ENCODE measurements at places on chromosomes 16 and 17.

DNA sequence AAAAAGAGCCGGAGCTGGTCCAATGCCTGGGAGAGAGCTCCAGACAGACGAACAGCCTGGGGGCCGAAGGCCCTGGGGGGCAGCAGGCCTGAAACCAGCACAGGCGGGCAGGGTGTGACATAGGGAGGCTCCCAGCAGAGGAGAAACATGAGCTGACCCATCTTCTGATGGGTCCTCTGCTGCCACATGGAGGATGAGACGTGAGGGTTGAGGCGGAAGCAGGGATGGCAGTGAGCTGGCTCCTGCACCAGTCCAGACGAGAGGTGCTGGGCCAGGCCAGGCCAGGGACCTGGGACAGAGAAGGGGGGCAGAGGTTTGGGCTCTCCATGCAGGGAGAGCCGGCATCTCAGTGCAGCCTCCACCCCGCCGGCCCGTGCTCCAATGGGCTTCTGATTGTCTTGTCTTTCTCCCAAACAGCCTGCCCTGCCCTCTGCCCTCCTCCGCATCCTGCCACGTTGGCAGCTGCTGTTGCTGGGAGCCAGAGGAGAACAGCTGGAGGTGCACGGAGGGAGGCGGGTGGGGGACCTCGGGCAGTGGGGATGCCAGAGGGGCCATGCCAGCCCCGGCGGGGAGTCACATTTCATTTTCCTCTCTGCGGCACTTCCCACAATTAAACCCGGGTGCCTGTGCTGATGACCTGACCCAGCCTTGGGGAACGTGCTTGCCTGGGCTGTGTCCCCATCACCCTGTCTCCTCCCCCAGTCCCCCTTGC lies 139.1 kb upstream of the GSE1 start:
- peak; percentile 60 for DNase-seq

GRCh38 chr17:27266228-27266627 lies 27.7 kb upstream of the WSB1 start:
- DNase-seq, result no peak

DNA sequence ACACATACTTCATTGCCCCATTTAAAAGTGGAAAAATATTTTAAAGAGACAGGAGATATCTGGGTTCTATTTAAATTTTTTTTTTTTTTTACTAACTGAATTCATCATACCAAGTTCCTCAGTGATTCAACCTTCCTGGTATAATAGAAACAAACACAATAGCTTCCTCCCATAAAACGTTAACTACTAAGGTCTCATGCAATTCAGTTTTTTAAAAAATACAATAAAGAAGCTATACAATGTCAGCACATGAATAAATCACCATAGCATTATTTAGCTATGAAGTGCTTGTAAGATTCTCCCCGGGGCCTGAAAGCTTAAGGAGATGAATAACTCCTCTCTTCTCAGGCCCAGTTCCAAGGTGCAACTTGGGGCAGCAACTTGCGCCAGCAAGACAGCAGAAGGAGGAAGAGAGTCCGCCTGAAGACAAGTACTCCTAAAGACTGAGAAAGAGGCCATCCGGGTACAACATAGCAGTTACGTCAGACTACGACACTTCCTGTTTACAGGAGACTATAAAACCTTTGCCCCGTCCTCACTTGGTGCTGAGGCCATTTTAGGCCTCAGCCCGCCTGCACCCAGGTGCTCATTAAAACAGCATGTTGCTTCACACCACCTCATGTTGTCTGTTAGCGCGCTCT lies 81.5 kb downstream of the MYO1D start:
- no peak for DNase-seq

DNA sequence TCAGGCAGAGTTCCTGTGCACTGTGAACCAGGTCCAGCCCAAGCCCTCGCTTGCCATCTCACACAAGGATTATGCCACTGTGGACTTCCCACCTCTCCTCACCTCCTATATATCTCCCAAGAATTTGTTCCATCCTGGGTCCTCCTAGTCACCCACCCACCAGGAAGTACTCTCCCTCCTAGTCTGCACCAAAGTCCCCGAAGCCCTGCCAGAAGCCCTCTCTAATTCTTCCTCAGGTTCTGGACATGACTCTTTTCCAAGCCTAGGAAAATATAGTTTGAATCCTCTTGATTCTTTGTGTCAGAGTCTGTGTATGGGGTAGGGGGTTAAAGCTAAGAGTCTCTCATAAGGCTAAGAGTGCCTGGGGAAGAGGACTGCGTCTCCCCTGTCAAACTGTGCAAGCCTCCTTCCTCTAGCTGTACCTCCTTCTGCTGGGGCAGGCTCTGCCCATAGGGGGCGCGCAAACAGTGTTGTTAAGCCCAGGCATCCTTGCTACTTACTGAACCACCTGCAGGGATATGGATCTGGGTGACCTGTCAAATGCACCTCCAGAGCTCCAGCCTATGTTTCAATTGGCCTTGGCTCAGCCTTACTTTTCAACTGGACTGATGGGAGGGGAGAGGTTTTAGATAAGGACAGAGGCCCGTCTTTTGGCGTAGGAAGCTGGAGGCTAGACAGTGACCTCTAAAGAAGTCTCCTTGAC lies 16.6 kb upstream of the DLX4 start:
- peak; percentile 91 for DNase-seq

DNA sequence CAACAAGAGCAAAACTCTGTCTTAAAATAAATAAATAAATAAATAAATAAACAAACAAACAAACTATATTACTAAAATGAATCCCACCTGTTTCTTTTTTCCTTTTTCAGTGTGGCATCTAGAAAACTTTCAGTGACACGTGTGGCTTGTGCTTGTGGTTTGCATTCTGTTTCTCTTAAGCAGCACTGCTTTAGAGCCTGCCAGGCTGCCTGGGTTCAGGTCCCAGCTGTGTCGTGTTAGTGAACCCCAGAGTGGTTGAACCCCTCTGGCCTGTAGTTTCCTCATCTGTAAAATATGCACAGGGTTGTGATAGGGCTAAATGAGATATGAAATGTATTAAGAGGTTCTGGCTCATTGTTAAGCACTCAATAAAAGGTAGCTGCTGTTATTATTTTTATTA lies 12.1 kb upstream of the EPN3 start:
- DNase-seq, result no peak

GRCh38 chr17:48594538-48595277 lies 1.1 kb upstream of the HOXB5 start:
- DNase-seq, result no peak

DNA sequence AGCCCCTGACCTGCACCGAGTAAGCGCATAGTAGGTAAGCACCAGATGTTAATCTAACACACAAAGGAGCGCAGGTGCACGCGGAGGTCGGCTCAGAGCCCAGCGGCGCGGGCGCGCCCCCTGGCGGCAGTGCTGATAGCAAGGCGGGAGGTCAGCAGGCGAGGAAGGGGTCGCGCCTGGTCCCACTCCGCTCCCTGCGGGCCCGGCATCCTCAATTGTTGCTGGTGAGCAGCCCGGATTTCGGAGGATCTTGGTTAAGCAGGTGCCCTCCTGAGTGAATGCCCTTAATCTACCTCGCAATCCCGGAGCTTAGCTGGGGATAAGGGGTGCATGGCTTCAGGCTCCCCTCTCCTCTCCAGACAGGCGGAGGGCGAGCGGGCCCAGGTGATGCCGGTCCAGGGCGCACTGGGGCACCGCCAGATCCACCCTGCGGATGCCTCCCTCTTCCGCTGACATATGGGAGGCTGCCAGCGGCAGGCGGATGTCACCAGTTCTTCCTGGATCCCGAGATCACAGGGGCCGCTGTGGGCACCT lies 4.0 kb upstream of the WNT3 start:
- no peak for DNase-seq

- no peak for DNase-seq
Observed at GRCh38 chr16:977896-978295, 3.7 kb upstream of the SOX8 start.

DNA sequence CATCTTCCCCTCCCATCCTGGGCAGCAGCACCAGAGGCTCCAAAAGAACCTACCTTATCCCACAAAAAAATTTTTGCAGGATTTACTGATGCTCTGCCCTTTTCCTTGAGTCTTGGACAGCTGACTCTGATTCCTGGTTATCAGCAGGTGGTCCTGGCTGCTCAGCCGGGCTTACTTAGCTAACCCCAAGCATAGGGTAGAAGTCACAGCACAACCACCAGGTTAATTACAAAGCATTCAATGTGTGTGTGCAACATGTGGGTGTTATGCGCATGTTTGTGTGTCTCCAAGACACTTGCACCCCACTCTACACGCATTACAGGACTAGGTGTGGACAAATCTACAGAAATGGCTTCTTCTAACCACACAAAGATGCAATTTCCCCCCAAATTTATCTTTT lies 36.3 kb downstream of the PECAM1 start:
- no peak for DNase-seq

DNA sequence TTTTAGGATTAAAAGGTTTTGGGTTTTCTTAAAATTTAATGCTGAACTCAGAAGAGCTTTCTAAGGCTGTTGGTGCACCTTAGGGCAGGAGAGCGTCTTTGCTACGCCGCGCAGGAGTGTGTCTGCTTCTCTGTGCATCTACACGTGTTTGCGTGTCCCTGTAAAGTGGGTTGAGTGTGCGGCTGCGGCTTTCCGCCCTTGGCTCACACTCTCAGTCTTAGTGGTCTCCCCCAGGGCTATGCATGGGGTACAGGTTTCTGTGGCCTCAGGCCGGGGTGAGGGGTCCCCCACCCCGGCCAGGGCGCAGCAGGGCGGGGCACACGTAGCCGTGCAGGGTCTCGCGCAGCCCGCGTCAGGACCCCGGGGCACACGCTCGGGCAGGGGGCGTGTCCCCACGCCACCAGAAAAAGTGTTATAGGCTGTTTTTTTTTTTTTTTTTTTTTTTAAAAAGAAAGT lies 727 bp upstream of the TENT4B start:
- DNase-seq, result no peak

DNA sequence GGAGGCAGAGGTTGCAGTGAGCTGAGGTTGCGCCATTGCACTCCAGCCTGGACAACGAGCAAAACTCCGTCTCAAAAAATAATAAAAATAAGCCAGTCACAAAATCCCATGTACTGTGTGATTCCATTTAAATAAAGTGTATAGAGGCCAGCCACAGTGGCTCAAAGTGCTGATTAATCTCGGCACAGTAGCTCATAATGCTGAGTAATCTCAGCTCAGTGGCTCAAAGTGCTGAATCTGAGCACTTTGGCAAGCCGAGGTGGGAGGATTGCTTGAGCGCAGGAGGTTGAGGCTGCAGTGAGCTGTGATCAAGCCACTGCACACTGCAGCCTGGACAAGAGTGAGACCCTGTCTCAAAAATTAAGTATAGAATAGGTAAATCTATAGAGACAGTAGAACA lies 4.9 kb downstream of the TMED6 start:
- DNase-seq, result no peak

DNA sequence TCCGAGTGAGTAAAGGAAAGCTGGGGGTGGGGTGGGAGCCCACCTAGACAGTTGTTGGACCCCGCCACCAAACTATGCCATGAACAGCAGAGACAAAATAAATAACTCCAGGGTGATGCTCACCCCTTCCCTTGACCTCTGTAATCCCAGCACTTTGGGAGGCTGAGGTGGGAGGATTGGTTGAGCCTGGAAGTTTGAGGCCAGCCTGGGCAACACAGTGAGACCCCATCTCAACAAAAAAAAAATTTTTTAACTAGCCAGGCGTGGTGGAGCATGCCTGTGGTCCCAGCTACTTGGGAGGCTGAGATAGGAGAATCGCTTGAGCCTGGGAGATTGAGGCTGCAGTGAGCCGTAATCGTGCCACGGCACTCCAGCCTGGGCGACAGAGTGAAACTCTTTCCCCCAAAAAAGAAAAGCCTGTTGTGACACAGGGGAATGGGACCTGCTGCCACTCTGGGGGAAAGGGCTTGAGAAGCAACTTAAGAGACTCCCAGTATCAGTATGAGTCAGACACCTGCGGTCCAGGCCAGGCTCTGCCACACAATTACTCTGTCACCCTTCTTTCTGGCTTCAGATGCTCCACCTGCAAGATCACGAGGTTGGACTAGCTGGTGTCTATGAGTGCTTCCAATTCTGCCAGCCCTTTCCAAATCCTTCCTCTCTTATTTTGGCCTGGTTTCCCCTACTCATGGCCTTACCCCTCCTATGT lies 5.0 kb downstream of the SGCA start:
- DNase-seq, result no peak

DNA sequence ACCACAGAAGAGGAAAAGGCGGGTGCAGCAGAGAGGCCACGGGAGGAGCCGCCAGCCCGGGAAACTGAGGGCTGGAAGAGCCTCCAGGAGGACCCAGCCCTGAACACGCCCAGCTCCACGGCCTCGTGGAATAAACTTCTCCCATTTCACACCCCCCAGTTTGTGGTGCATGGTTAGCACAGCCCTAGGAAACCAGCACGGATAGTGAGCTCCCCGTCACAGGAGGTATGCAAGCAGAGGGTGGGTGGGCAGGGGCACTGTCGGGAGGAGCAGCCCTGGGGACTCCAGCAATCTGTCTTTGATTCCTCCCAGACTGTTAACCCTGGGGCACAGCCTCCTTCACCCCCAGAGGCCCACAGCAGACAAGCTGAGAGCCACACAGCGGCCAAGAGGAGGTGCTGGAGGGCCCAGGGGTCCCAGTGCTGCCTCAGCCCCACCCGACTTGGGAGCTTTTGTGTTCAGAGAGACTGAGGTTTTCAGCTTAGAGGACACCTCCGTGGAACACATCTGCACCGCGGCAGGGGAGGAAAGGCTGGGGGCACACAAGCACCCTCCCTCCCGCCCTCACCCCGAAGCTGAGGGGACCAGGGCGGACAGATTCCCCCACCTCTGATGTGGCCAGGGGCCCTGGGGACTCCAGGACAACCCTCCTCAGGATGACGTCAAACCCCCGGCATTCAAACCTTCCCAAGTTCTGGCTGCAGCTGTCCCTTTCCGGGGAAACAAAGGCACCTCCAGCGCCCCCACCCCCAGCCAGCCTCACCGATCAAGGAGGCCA lies 1.7 kb upstream of the IL17C start:
- DNase-seq, result no peak

- DNase-seq, result no peak
Observed at GRCh38 chr16:11057711-11058345, 113.5 kb downstream of the CLEC16A start.

DNA sequence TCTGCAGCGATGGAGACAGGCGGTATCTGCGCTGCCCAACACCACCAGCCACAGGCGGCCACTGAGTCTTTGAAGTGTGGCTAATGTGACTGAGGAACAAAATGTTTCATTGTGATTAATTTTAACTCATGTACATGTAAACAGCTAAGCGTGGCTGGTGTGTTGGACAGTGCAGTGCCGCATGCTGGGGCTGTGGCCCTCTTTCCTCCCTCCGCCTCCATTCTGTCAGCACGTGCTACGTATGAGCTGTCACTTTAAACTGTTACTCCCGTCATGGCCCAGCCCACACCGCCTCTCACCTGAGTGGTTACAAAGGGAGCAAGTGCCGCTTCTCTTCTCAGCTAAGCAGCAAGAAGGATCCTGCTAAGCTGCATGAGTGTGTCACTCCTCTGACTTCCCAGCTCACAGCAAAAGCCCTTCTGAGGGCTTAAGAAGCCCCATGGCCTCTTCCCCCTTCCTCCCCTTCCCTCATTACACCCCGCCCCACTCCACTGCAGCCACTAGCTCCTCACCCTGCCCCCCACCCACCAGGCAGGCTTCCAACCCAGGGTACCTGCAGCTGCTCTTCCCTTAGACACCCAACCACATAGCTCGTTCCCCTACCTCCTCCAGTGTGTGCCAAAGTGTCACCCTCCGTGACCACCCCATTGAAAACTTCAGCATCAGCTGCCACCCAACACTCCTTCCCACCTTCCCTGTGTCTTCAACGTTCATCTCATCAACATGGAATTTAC lies 15.0 kb downstream of the HASPIN start:
- DNase-seq, result peak; percentile 27

GRCh38 chr16:56607109-56607618 lies 1.2 kb upstream of the MT2A start:
- DNase-seq, result no peak

- DNase-seq, result no peak
Observed at GRCh38 chr17:31400481-31400950, 9.0 kb downstream of the RAB11FIP4 start.

- no peak for DNase-seq
Observed at GRCh38 chr17:80831491-80831890, 160.2 kb upstream of the CHMP6 start.

- DNase-seq, result no peak
Observed at GRCh38 chr17:630801-631200, 83.8 kb downstream of the VPS53 start.

Measured in nephron progenitor cell (in vitro differentiated cells).